Stimulated activated CD8-positive, alpha-beta memory T cell treated with anti-CD3 and anti-CD28 coated beads, Interleukin-4, amount 100 ng/mL, for 1 hour (primary cell): ENCODE measurements at places on chromosomes 7 and 10.

DNA sequence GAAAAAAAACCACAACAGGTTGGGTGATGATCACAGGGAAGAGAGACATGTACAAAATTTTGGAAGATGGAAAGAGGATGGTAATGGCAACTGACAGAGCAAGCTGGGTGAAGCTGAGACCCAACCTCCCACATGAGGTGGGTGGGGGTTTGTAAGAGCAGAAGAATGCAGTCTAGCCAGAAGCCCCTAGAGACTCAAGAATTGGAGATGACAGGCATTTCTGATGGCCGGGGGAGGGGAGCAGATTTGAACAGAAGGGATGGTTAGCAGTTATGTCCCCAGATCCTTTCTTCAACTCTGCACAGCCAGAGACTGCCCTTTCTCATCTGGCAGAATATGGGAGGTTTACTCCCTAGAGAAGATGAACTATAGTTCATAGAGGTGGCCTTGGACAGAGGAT lies 208.0 kb downstream of the GALNT17 start:
- DNase-seq: no peak

- no peak for DNase-seq
These were observed 77.8 kb downstream of the ATAD1 start for GRCh38 chr10:87740254-87740655.

DNA sequence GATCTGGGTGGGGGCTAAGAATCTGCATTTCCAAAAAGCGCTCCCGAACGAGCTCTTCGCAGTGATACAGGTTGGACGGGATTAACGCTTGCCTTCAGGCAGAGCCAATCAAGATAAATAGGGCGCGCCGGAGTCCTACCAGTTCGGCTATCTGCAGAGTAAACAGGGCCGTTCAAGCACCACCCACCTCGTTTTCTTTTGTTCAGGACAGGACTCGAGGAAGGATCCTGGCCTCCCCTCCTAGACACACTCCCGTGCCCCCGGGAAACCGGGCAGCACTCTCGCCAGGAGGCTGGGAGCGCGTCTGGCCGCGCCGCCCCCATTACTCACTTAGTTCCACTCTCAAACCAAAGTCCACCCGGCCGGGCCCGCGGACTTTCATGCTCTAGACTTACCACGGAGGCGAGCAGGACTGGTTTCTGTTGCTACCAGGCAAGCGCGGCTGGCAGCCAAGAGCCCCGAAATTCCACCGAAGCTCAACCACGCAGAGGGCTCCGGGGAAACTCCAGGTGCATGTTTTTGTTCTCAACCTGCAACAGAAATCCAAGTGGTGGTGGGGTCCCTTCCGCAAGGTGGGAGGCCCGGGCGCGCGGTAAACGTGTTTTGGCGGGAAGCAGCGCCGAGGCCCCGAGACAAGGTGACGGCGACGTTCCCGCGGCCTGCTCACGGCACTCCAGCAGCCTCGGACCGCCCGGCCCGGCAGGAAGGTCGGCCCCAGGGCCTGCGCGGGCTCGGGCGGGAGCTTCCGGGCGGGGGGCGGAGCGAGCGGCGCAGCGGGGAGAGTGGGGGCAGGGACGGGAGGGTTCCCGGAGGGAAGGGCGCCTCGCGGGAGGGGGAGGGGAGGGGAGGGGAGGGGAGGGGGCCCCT lies 12.7 kb downstream of the HNRNPF start:
- no peak for DNase-seq

- no peak for DNase-seq
These were observed 409.8 kb upstream of the ZMIZ1 start for GRCh38 chr10:78658645-78659597.

DNA sequence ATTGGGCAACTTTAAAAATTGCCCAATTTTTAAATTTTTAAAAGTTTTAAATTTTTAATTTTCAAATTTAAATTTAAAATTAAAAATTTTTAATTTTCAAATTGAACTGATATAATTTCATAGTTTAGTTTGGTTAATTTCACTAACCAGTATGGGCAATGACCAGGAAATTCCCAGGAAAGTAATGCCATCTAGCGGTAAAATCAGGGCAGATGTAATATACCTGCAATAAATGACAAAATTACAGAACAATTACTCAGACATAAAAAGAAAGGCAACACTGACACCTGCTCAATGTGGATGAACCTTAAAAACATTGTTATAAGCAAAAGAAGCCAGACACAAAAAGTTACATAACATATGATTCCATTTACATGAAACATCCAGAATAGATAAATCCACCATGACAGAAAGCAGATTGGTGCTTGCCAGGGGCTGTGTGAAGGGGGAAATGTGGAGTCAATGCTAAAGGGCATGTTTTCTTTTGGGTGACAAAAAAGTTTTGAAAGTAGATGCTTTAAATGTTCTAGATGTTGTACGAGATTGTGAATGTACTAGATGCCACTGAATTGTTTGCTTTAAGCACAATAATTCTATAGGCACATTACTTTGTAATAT lies 28.6 kb upstream of the SLC16A12 start:
- no peak for DNase-seq

GRCh38 chr7:108650467-108650866 lies 80.8 kb downstream of the DNAJB9 start:
- no peak for DNase-seq

DNA sequence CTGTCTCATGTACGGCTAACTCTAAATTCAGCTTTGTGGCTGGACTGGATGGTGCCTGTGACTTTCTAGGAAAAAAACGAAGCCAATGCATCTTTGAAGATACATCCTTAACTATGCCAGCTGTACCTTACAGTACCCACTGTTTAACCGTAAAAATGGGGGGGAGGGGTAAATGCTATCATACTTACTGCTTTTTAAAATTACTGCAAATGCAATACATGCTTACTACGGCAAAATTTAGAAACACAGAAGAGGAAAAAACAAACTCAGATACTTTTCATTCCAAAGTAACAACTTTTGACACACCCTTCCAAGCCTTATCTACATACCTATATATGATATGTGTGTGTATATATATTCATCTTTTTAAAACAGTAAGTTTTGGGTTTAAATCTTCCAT lies 20.4 kb upstream of the GLCCI1 start:
- DNase-seq: no peak

DNA sequence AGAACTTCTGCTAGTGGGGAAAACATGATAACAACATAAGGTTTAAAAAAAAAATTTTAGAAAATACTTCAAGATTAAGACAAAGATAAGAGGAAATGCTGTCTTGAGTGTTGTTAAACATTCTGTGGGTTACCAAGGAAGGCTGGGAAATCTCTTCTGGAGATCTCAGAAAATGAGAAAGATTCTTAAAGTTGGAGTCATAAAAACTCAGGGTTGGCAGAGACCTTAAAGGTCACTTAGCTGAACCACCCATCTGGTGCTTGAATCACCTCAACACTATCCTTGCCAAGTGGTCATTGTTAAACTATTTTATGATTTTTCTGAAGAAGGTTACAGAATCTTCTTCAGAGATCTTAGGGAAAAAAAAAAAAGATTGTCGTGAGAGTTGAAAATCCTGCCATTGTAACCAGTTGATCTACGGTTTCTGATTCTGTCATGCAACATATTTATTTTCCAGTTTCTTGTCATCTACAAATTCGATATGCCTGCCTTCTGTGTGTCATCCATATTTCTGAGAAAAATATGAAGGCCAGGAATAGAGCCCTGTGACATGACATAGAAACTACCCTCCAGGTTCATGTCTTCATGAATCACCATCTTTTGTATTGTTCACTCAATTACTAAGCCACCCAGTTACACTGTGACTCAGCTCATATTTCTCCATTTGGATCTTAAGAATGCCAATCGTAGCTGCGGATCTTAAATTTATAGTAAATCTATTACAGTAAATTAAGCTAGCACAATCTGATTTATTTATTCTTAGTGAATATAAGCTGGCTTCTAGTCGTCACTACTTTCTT lies 179.2 kb downstream of the ST7 start:
- DNase-seq: no peak

DNA sequence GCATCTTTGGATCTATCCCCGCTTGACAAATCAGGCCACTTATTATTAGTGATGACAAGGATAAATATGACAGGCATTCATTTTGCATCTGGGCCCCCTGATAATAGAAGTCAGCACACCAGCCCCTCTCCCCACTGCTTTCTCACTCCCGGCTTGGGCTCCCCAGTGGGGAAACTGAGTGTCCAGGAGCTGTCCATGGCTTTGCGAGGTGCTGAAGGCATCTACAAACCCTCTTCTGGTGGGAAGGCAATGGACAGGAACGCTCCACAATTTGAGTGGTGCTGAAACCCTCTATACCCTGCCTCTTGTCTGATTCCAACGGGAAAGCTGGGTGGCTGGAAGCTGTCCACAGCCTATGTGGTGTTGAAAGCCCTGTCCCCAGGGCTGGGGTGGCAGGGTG lies 61.7 kb upstream of the PCBD1 start:
- no peak for DNase-seq

- DNase-seq: no peak
These were observed 3.4 kb downstream of the GPR85 start for GRCh38 chr7:113083132-113083815.

- no peak for DNase-seq
These were observed 205.5 kb upstream of the CDC14C start for GRCh38 chr7:48718731-48719378.

GRCh38 chr10:48990226-48990625 lies 50.6 kb upstream of the LRRC18 start:
- no peak for DNase-seq

DNA sequence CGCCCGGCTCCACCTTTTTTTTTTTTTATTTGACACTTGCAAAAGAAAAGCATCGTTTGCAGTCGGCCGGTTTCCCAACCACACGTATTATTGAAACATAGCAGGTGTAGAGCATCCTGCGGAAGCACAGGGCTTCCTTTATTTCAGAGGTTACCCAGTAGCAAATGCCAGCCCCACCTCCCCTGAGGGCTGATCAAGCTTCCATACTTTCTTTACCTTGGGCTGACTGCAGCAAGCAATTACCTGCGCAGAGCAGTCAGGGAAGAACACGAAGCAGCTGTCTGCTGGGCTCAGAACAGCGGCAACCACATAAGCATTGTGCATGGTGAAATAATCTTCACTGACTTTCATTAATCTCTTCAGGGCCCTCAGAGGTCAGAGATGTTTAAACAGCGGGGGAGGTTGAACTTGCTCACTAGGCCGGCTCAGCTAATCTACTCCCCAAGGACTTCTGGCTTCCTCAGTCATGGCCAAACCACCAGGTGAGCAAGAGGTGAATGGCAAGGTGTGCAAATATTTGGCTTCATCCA lies 784.7 kb upstream of the AUTS2 start:
- DNase-seq: no peak

- no peak for DNase-seq
These were observed 526.5 kb downstream of the PTPRN2 start for GRCh38 chr7:158061026-158061630.

DNA sequence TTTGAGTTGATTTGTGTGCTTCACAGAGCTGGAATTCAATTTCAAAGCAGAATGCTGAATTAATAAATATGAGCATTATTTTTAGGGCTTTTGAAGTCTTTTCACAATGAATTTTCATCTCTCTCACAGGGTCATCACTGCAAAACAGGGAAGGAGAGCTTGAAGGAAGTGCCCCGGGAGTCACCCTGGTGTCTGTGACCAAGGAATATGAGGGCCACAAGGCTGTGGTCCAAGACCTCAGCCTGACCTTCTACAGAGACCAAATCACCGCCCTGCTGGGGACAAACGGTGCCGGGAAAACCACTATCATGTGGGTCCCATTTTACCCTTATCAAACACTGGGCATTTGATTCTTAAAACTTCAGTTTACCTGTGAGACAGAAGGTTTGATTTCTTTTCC lies 217.7 kb downstream of the ABCA13 start:
- no peak for DNase-seq

- no peak for DNase-seq
These were observed 616.4 kb upstream of the MGMT start for GRCh38 chr10:128850647-128851046.

DNA sequence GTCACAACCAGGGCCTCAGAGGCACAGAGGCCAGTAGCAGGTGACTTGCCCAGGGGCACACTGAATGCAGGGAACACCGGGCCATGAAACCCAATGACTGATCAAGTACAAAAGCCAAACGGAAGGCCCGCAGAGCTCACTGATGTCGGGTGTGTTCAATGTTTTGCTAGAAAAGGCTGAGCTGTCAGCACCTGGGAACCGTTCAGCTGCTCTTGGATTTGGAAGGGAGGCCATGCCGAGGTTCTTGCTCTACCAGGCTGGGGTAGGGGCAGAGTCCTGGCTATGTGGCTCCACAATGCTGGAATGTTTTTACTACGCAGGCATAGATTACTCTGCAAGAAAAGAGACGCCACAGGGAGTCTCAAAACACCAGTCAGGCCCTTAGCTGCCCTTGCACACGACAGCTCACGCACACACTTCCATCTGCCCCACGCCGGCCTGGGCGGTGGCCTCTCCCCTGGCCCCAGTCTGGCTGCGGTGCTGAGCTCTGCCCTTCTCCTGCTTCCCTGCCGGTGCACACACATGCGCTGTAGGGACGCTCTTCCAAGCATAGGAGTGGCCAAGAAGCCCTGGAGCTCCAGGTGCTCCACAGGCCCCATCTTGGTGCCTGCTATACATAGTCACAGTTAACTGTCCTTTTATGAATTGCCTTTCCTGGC lies 79.9 kb downstream of the ZRANB1 start:
- no peak for DNase-seq

DNA sequence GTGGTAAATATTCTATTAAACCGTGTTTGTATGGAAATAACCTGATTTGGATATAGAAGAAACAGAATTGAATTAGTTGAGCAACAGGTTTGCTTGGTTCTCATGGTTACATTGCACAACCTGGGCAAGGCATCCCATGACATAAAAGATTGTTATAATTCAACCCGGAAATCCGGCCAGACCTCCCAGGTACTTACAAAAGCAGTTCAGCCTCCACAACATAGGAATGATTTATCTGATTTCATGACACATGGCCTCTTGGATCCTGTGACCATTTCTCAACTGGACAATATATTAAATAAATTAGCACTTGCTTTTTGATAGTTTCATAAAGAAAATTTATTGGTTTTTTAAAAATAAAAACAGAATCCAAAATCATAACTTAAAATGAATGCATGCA lies 55.1 kb upstream of the PTPN12 start:
- no peak for DNase-seq

GRCh38 chr10:118903251-118903650 lies 126.3 kb upstream of the NANOS1 start:
- DNase-seq: no peak

DNA sequence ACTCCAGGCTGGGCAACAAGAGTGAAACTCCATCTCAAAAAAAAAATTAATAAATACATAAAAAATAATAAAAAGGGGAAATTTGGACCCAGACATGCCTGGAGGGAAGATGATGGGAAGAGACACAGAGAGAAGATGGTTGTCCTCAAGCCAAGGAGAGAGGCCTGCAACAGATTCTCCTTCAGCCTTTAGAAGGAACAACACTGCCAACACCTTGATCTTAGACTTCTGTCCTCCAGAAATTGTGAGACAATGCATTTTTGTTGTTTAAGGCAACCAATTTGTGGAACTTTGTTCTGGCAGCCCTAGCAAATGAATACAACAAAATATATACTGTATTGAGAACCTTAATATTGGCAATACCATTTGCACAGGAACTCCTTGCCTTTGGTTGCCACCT lies 180.3 kb upstream of the TNS3 start:
- no peak for DNase-seq

DNA sequence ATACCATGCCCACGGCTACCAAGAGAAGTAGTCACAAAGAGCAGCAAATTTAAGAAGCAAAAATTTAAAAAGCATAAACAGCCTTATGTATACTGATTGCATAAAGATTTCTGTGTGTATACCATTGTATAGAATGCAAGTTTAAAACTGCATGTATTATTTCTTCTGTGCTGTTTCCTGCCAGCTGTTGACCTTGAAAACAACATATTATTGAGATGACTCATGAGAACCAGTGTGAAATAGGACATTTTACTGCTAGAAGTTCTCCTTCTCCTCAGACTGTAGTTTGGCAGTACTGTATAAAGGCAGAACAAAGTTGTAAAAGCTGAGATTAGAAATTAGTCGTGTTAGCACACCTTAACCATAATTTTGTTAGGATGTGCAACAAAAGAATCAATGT lies 42.3 kb upstream of the SGCE start:
- no peak for DNase-seq
